ENCODE measurements at places on chromosomes 4 and X.

- no peak for DNase-seq
These were observed 88.2 kb downstream of the CRMP1 start for GRCh38 chr4:5804656-5805055.

GRCh38 chr4:16111533-16111932 is 27.7 kb upstream of the PROM1 start:
- DNase-seq: no peak

DNA sequence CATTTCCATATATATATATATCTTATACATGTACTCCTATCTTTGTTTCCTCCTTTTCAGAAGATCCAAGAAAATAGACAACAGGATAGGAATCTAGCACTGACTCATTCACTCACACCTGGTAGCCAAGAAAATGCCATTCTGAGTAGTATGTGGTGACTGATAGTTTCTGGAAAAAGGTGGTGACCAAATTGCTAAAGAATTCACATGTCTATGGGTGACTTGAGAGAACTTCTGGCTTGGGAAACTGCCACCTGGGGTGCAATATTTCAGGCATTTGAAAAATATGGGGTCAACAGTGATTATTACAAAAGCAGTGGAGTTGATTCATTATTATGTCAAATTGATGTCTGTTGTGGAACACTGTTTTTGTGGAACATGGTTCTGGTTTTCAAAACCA is 605.1 kb downstream of the PCDH18 start:
- DNase-seq: no peak

DNA sequence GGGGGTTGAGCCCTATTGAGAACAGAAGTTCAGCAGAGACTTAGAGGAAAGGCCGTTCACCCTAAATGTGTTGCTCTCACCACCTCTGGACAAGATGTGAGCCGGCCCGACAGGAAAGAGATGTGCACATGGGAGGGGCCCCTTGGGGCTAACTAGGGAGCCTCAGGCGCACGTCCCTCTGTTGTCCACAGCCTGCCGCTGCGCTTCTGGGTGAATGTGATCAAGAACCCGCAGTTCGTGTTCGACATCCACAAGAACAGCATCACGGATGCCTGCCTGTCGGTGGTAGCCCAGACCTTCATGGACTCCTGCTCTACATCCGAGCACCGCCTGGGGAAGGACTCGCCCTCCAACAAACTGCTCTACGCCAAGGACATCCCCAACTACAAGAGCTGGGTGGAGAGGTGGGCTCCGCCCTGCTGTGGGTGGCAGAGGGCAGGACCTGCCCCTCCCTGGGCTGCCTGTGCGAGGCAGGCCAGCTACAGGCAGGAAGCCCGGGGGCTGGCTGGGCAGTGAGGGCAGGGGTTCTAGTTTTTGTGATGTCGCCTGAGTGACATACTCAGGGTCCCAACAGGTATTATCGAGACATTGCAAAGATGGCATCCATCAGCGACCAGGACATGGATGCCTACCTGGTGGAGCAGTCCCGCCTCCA is 8.0 kb downstream of the LAGE3 start:
- DNase-seq: no peak

DNA sequence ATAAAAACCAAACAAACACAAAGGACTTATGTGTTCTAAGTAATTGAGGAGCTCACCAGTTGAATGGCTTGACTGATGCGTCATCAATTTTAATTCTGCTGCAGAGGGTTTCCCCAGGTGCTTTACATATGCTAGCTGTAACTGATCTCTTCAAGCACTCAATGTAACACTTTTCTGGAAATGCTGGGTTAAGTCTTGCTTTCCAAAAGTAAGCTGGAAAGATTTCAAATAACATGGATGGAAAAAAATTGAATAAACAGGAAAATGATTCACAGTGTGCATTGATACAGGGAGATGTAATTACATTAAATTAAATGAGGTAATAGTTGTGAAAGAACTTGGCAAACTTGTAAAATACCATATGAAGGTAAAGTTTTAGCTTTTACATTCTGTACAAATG is 186.7 kb upstream of the WDFY3 start:
- DNase-seq: no peak

GRCh38 chr4:80535551-80535950 is 200.0 kb downstream of the CFAP299 start:
- no peak for DNase-seq

DNA sequence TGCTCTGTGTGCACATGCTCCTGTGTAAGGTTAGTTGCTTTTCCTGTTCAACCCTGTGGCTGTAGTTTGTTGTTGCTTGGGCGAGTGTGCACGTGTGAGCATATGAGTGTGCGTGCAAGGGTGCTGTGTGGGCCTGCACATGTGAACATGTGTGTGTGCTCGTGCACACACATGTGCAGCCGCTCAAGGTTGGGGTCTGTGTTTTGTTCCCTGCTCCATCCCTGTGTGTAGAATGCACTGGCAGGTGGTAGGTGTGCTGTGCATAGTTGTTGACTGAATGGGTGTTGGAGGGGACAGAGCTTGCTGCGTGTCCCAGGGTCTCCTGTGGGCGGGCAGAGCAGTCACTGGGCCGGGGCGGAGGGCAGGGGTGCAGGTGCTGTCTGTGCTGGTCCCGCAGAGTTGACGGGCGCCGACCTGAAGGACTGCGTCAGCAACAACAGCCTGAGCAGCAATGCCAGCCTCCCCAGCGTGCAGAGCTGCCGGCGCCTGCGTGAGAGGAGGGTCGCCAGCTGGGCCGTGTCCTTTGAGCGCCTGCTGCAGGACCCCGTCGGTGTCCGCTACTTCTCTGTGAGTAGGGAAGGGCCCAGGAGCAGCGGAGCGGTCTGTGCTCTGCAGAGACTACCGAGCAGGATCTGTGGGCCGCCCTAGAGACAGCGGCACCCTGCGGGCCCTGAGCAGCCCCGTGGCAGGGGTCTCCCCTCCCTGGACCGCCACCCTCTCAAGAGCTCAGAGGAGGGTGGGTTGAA is 27.9 kb upstream of the HGFAC start:
- DNase-seq: no peak

DNA sequence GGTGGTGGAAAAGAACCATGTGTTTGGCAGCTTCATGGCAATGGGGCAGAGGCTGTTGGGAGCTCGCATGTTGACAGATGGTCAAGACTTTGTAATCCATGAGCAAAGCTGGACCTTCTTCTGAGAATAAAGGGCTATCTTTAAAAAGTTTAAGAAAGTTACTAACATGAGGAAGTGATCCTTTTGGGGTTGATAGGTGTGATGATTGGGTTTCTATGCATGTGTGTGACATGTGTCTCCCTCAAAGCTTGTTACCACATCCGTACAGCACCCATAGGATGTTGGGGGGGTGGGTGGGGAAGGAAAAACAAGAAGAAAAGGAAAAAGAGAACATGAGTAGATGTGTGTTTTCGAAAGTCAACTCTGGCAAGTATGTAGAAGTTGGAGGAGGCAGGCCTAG is 123.0 kb upstream of the TLR3 start:
- DNase-seq: no peak

GRCh38 chr4:157075811-157076577 is at the start of gene GLRB:
Gene GLRB (plus strand): TSS chr4:157076150. CDS start chr4:157078025, 1,875 bp downstream.
- no peak for DNase-seq

DNA sequence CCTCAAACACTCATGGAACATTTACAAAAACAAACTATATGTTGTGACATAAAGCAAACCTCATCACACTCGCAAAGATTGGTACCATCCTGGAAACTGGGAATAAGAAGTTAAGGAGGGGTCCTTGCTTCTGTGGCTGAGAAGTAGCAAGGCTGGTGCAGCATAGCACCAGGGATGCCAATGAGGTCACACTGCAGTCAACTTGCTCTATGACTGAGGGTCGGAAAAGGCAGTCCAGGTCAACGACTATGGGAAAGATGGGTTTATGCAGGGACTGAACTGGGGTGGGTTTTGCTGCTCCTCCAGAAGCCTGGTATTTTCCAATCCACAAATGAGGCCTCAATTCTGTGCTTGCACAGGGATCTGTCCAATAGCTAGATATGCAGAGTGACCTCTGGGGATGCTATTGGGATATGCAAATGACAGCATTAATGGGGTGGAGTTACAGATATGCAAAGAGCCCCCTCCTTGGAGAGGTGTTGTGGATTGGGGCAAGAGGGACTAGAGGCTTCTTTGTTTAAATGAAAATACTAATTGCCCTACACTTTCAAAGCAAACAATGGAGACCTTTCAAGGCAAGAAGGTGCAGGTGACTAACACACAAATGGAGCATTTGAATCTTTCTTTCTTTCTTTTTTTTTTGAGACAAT is 7.2 kb upstream of the IL13RA1 start:
- no peak for DNase-seq

DNA sequence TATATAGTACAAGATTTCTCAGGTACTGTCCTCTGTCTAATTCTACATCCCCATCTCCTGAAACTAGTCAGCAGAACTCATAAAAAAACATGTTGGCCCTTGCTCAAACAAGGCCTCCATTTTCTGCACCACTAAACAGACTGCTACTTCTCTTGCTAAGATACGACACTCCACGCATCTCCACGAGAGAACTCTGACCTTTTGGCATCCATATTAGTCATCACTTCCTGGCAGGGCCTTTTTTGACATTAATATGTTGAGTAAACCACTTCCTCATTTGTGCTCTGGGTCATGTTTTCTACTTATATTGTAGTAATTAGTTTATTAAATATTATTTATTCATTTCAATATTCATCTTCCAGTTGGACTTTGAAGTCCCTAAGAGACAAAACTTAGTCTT is 65.6 kb downstream of the DCAF8L1 start:
- DNase-seq: no peak

GRCh38 chrX:43096830-43097229 is 318.9 kb upstream of the PPP1R2C start:
- DNase-seq: no peak

- no peak for DNase-seq
These were observed 117.9 kb upstream of the DCAF8L1 start for GRCh38 chrX:28099166-28099565.

- no peak for DNase-seq
These were observed 24.2 kb downstream of the GPRIN3 start for GRCh38 chr4:89283226-89284009.

DNA sequence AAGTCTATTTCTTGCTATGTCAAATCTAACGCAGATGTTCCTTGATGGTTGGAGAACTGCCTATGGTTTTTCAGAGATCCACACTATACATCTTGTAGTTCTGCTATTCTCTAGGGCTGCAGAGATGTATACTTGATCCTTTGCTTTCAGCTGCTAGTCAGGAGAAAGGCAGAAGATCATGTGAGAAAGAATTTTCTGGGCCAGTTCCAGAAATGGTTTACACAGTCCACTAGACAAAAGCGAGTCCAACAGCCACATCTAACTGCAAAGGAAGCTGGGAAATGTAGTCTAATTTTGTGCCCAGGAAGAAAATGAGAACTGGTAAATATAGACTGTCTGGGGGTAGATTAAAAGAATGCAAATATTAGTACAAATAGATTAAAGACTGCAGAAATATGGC is 394.3 kb upstream of the SLIT2 start:
- peak; percentile 23 for DNase-seq

DNA sequence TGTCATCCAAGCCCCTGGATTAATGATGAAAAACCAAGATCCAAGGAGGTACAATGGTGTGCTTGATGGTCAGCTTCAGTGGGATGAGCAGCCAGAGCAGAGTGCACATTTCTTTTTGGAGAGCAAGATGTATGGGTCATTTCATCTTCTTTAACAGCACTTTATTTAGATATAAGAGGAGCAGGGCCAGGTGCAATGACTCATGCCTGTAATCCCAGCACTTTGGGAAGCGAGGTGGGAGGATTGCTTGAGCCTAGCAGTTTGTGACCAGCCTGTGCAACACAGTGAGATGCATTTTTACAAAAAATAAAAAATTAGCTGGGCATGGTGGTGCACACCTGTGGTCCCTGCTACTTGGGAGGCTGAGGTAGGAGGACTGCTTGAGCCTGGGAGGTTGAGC is 45.3 kb upstream of the MAP3K15 start:
- DNase-seq: no peak

DNA sequence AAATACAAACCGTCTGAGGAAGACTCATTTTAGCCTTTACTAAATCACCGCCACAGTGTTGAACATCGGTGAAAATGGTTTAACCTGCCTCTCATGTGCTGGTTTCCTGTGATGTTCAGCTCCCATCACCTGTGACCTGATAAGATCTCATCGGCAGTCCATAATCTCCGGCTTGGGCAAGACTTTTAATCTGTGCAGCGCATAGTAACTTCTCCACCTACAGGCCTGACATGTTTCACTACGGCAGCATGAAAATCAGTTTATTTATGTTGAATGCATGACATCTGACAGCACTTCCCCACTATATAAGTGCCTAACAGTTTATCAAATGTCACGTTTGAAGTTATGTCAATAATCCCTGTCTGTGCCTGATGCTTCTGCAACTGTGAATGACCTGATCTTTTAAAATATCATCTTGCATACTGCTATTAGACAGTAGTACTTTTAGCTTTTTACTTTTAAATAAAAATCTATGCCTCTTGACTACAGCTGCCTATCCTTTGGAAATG is 1919.8 kb upstream of the AGA start:
- no peak for DNase-seq

DNA sequence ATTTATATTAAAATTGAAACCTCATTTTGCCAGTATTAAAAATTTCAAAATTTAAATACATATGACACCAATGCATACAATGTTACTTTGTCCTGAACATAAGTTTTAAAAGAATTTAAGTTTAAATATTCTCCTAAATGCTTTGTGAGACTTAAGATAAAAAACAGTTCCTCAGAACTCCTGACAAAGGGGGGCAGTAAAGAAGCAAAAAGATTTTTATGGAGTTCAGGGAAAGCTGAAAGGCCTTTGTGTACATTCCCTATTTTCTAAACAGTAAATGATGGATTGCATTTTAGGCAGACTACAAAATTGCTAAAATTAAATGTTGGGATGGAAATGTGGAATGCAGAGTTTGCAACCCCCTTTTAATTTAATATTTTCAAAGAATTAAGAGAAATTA is 81.7 kb downstream of the SNCA start:
- DNase-seq: no peak

DNA sequence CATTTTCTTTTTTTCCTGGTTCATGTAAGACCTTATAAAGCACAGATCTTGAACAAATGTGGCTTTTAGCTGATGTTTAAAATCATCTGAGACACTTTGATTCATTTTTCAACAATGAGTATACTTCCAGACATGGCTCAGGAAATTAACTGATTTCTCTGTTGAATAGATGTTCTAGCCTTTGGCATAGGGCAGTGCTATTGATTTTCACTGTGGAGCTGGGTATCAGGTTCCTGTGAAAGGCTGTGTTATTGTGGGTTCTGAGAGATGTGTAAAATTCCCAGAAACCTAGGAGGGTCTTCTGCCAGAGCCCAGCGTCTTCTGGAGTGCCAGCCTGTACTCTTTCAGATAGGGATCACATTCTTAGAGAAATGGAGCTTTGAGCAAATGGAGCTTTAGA is 278.9 kb downstream of the EPHA5 start:
- DNase-seq: no peak

GRCh38 chrX:147917700-147918695 is 6.3 kb downstream of the FMR1 start:
- no peak for DNase-seq

- no peak for DNase-seq
These were observed 91.4 kb downstream of the BCOR start for GRCh38 chrX:40006106-40007017.

- DNase-seq: no peak
These were observed 42.7 kb downstream of the PPARGC1A start for GRCh38 chr4:23847158-23847557.
